ENCODE measurements at places on chromosomes 6 and 20.

- peak; percentile 38 for DNase-seq
Measured at GRCh38 chr20:37526839-37527637, 638 bp downstream of the BLCAP start.

- no peak for DNase-seq
Measured at GRCh38 chr20:46023999-46024398, 5.0 kb upstream of the SLC12A5 start.

- no peak for DNase-seq
Measured at GRCh38 chr6:157550114-157550989, 169.4 kb downstream of the ZDHHC14 start.

DNA sequence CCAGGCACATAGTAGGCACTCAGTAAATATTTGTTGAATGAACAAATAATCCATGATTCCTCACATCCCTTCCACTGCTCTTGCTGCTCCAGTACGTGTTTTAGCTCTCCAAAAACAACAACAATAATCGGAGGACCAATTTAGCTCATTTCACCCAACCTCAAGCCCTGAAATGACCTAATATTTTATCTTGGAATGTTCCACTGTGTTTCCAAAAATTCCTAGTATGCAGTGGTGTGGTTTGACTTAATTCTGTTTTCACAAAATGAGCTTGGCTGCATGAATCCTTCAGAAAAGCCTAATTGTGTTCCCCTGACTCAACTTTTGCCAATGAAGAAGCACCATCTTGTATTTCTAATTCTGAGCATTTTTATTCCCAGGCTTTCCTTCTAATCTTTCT lies 168.0 kb upstream of the PHACTR1 start:
- DNase-seq: no peak

Data from GM20000 (cell line).